Peyer's patch (tissue), 4 donors: ENCODE measurements at places on chromosomes 2 and 18. TPM values are rescaled to one million over a fixed set of nuclear protein-coding genes. Genes with fewer than 3 reads are reported as not detected.

- H3K4me1 ChIP-seq: no peaks in the 10 kb centered on the region
- H3K27ac ChIP-seq: no peak overlapping the region
- no peak overlapping the region for H3K4me3 ChIP-seq
- H3K36me3 ChIP-seq: no peaks in the 10 kb centered on the region
Measured at GRCh38 chr2:214774108-214774507, 35.4 kb downstream of the BARD1 start.

GRCh38 chr2:71581026-71581425, 127.7 kb downstream of the DYSF start:
- H3K36me3 ChIP-seq: no peaks in the 10 kb centered on the region
- no peak overlapping the region for H3K27ac ChIP-seq
- no peak for DNase-seq
- no peaks in the 10 kb centered on the region for H3K4me1 ChIP-seq

ACKR3 gene
- 6.3 TPM for total RNA-seq

- no peaks in the 10 kb centered on the region for H3K36me3 ChIP-seq
- peaks cover 44% of the 10 kb centered on the region for H3K4me1 ChIP-seq
- H3K27ac ChIP-seq: no peak overlapping the region
- H3K4me3 ChIP-seq: no peak overlapping the region
- no peak for DNase-seq
- H3K27me3 ChIP-seq: no peaks in the 10 kb centered on the region
Measured at GRCh38 chr18:79961527-79962291, 2.7 kb upstream of the HSBP1L1 start.

DNA sequence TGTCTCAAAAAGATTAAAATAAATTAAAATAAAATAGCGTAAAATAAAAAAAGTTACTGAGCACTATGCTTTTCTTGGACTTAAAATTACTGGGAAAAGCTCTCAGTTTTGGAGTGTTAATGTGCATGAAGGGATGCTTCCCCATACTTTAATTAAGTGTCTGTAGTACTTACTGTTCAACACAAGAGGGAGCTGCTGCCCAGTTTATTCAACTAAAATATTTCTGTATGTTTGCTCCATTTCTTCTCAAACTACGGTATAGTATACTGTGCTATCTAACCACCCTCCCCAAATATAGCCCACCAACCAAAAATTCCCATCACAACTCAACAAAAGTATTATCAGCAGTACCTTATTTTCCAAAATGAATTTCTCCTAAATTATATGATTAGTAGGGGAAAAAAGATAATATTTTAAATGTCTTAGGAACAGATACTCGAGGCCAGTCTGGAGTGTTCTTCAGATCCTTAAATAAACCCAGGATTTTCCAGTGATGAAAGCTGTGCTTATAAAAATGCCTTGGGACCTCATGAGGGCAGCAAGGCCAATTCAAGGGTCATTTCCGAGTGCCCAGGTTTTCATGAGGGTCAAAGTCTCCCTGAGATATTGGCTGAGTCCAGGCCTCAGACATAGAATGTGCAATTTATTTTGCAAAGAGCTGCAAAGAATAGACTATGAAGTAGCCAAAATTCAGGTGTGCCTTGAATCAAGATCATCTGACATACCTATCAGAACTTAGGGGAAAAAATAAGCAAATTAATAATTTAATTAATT, 64.1 kb downstream of the CHRNA1 start:
- no peak overlapping the region for H3K27ac ChIP-seq
- DNase-seq: no peak
- no peaks in the 10 kb centered on the region for H3K4me1 ChIP-seq
- no peaks in the 10 kb centered on the region for H3K36me3 ChIP-seq

POTEJ gene
- not detected for total RNA-seq

- no peaks in the 10 kb centered on the region for H3K4me1 ChIP-seq
- no peaks in the 10 kb centered on the region for H3K36me3 ChIP-seq
- no peak overlapping the region for H3K27ac ChIP-seq
- no peaks in the 10 kb centered on the region for H3K27me3 ChIP-seq
- DNase-seq: no peak
Measured at GRCh38 chr2:120862201-120863060, 126.8 kb downstream of the GLI2 start.

DNA sequence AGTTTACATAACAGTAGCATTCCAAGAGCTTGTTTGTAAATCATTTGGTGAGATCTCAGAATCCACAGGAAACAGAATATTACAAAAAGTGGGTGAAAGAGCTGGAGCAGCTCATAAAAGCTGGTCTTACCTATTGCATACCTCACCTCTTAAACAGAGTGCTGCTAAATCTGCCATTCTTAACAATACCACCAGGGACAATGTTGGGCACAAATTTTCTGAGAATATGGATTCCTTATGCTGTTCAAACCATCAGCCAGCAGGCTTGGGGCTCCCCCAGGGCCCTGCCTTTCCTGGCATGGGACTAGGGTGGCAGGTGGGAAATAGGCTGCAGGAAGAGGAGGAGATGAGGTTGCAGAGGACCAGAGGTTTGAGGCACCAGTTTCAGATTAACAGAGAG, 55.6 kb downstream of the TGFA start:
- no peak overlapping the region for H3K27ac ChIP-seq
- no peak for DNase-seq
- no peaks in the 10 kb centered on the region for H3K36me3 ChIP-seq
- no peaks in the 10 kb centered on the region for H3K27me3 ChIP-seq

DNA sequence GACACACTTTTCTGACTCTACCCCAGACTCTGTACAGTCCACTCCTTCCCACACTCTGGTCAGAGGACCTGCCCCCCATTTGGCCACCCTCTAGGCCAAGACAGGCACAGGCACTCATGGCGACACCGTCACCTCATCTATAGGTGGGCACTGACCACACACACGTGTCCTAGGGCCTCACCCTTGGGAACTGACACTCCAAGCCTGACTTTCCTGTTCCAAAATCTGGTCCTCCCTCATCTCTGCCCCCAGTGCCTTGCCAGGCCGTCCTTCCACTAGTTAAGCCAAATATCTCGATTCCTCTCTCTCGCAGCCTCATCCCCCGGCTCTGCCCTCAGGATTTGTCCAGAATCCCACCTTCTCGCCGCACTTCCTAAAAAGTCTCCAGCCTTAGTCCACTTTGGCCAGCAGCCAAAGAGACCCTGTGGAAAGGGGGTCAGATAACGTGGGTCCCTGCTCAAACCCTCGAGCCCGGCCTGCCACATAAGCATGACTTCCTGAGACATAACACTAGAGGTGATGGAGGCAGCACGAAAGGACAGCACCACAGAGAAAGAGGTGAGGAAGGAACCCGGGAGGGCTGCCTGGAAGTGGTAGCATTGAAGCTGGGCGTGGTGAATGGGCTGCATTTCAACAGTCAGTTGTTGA, 105.8 kb upstream of the OTOS start:
- H3K4me3 ChIP-seq: no peak overlapping the region
- H3K4me1 ChIP-seq: no peaks in the 10 kb centered on the region
- no peaks in the 10 kb centered on the region for H3K36me3 ChIP-seq
- H3K27me3 ChIP-seq: no peaks in the 10 kb centered on the region
- DNase-seq: no peak
- H3K27ac ChIP-seq: no peak overlapping the region

GRCh38 chr2:65172994-65173790, 43.3 kb upstream of the RAB1A start:
- no peak overlapping the region for H3K4me3 ChIP-seq
- H3K36me3 ChIP-seq: no peaks in the 10 kb centered on the region
- no peak overlapping the region for H3K27ac ChIP-seq
- no peaks in the 10 kb centered on the region for H3K4me1 ChIP-seq

CAPG gene
- total RNA-seq: 22.4 TPM

NBAS gene
- total RNA-seq: 47.0 TPM

- H3K4me1 ChIP-seq: no peaks in the 10 kb centered on the region
- DNase-seq: no peak
- H3K36me3 ChIP-seq: no peaks in the 10 kb centered on the region
Measured at GRCh38 chr2:31000970-31001369, 137.3 kb downstream of the GALNT14 start.

- H3K27me3 ChIP-seq: no peaks in the 10 kb centered on the region
- no peak overlapping the region for H3K4me3 ChIP-seq
- no peak overlapping the region for H3K27ac ChIP-seq
- DNase-seq: no peak
- no peaks in the 10 kb centered on the region for H3K36me3 ChIP-seq
Measured at GRCh38 chr2:226911932-226912331, 76.1 kb downstream of the RHBDD1 start.

CNDP1 gene
- total RNA-seq: not detected

- H3K4me3 ChIP-seq: no peak overlapping the region
- no peak for DNase-seq
- H3K36me3 ChIP-seq: no peaks in the 10 kb centered on the region
Measured at GRCh38 chr2:120625865-120626560, 109.7 kb upstream of the GLI2 start.

GRCh38 chr2:20939931-20940795, 103.7 kb downstream of the APOB start:
- H3K4me3 ChIP-seq: no peak overlapping the region
- no peak for DNase-seq
- H3K36me3 ChIP-seq: no peaks in the 10 kb centered on the region
- H3K27me3 ChIP-seq: no peaks in the 10 kb centered on the region
- H3K4me1 ChIP-seq: no peaks in the 10 kb centered on the region

HDAC4 gene
- 28.9 TPM for total RNA-seq
